ENCODE measurements at places on chromosomes 16 and 17. TPM values are rescaled to one million over a fixed set of nuclear protein-coding genes. Genes with fewer than 3 reads are reported as not detected.

Gene KRT222
- total RNA-seq: 0.63 TPM

Gene QPRT
- total RNA-seq: 0.76 TPM

Gene NHERF1
- 43.4 TPM for total RNA-seq

Gene CRISPLD2
- 3.2 TPM for total RNA-seq

Gene TPSG1
- 0.13 TPM for total RNA-seq

Gene PLCG2
- 5.1 TPM for total RNA-seq

Gene KRT40
- total RNA-seq: not detected

Gene TNP2
- total RNA-seq: not detected
